ENCODE measurements at places on chromosomes 2 and 18.

GRCh38 chr2:69311024-69311416 is 76.0 kb downstream of the GFPT1 start:
- DNase-seq: no peak

DNA sequence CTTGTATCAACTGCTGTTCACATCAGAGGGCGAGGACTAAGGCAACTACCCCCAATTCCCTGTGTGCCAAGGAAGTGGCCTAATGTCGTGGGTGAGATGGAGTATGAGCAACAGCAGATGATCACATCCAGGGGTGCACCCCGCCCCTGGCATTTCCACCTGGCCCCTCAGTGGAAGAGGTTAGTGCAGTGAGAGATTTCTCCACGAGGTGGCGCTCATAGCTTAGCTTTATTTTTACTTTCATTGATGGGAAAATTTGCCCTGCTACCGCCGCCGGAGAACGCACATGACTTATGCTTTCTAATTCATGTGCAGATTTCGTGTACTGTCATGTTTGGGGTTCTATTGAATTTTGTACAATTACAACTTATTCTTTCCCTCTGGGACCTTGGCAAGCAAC is 470.6 kb upstream of the MEX3C start:
- peak; percentile 94 for DNase-seq

DNA sequence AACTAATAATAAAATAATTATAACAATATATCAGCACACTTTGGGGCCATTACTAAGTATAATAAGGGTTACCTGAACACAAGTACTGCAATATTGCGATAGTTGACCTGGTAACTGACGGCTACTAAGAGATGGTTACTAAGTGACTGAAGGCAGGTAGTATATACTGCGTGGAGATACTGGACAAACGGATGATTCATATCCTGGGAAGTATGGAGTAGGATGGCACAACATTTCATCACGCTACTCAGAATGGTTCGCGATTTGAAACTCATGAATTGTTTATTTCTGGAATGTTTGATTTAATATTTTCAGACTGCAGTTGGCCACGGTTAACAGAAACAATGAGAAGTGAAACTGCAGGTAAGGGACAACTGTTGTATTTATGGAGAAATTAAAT is 39.5 kb upstream of the FLACC1 start:
- DNase-seq: no peak

DNA sequence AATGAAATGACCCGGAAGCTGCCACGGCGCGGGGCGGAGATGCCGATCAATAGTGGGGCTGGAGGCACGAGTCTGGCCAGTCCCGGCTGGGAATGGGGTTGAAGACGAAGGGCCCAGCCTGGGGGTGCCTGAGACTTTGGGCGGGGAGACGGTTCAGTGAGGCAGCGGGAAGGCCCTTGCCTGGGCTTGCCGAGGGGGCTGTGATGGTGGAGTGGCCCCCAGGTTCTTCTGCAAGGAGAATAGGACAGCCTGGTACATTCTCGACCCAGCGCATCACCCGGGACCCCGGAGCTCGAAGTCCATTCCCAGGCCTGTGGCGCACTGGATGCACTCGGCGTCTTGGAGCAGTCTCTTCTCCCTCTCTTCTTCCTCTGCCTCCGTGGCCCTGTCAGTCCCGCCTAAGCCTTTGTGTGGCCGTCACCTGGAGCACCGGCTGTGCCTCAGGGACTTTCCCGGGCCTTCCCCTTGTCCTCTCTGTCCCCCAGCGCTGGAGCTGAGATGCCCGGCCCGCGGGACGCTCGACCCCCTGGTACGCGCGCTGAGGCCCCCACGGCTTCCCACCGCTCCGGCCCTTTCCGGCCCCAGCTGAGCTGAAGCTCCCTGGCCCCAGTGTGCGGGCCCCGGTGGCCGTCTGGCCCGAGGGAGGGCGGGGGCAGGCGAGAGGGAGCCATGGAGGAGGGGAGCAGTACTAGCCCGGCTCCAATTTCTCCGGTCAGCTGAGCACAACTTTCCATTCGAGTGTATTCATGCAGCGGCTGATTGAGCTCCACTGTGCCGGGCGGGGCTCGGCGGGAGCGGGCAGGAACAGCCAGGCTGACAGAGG is 8.0 kb downstream of the SIX3 start:
- peak; percentile 97 for DNase-seq

DNA sequence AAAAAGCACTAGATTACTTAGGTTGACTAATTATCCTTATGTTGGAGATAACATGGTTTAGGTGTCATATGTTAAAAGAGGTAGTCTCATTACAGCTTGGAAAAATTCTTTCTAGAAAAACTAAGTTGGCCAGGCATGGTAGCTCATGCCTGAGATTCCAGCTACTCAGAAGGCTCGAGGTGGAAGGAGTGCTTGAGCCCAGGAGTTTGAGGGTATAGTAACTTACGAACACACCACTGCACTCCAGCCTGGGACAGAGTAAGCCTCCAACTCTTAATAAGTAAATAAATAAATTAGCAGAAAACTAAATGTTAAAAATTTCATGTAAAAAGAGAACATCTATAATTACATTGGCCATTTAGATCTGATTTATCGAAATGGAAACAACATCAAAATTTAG is 177.2 kb downstream of the NR4A2 start:
- no peak for DNase-seq

DNA sequence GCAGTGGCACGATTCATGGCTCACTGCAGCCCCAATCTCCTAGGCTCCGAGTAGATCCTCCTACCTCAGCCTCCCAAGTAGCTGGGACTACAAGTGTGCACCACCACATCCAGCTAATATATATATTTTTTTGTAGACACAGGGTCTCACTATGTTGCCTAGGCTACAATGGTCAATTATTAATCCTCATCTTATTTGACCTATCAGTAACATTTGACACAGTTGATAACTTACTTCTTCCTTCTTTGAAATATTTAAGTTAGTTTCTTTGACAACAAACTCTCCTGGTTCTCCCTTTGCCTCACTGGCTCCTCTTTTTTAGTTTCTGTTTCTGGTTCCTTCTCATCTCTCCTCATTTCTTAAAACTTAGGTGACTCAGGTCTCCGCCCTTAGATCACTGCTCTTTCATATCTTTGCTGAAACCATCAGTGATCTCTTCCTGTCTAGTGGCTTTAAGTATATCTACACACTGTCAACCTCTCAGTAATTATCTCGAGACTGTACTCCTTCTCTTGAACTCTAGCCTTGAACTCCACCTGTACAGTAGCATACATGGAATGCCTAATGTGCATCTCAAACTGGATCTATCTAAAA is 11.5 kb downstream of the PGAP1 start:
- no peak for DNase-seq

GRCh38 chr2:105592288-105592687 is 152.4 kb upstream of the NCK2 start:
- peak; percentile 49 for DNase-seq

GRCh38 chr2:225022188-225022587 is 20.1 kb downstream of the DOCK10 start:
- no peak for DNase-seq

- DNase-seq: no peak
Observed at GRCh38 chr2:150732491-150732890, 245.0 kb upstream of the RND3 start.

DNA sequence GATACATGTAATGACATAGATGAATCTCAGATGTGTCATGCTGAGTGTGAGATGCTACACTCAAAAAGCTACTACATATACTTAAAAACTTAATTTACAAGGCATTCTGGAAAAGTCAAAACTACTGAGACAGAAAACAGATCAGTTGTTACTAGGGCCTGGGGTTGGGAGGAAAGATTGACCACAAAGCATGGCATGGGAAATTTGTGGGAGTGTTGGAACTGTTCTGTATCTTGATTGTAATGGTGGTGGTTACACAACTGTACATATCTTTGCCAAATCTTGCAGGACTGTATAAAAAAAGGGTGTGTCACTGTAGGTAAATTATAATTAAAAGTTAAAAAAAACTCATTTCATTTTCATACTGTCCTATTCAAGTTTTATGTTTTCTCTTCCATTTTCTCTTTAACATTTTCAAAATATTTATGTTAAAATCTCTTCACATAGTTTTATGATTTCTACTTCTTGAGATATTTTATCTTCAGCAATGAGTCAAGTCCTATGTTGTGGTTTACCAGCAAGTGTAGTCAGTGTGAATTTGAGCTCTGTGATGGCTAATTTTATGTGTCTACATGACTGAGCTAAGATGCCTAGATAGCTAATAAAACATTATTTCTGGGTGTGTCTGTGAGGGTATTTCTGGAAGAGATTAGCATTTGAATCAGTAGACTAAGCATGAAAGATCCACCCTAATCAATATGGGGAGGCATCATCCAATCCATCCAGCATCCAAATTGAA is 58.6 kb upstream of the VRK2 start:
- DNase-seq: no peak

- DNase-seq: no peak
Observed at GRCh38 chr2:51448911-51449310, 417.0 kb upstream of the NRXN1 start.

- no peak for DNase-seq
Observed at GRCh38 chr2:126864861-126865260, 33.8 kb upstream of the TEX51 start.

- DNase-seq: no peak
Observed at GRCh38 chr2:173051463-173052215, 24.0 kb upstream of the MAP3K20 start.

DNA sequence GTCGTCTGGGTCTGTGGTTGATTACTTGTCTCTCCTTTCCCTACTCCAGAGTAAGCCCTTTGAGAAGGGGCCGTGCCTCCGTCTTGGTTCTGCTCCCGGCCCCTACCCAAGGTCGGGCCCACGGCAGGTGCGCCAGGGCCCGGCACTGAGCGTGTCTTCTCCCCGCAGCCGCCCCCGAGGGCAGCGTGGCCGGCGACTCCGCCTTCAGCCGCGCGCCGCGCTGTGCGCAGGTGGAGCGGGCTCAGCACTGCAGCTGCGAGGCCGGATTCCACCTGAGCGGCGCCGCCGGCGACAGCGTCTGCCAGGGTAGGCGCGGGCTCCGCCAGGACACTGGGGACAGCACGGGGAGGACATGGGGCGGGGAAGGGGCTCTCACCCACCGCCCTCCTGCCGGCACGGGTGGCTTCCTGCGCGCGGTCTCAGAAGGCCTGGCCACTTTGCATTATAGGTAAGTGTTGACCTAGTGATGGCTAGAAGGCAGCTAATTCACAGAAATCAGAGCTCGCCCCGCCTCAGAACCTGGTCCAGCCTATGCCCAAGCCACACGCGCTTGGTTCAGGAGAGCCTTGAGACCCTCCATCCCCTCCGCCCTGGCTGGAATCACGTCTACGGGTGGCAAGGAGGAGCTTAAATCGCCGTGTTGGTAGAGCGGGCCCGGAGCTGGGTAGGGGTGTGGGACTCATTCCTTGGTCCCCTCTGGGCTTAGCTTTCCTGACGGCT is 43.5 kb downstream of the FBLN7 start:
- DNase-seq: peak; percentile 39

Data from eye (tissue), 1 donor.